Activated T-helper 17 cell treated with anti-CD3 and anti-CD28 coated beads, Interleukin-2, amount 50 U/mL, for 72 hours (primary cell): ENCODE measurements at places on chromosomes 13 and 19. TPM values are rescaled to one million over a fixed set of nuclear protein-coding genes. Genes with fewer than 3 reads are reported as not detected.

- peak; percentile 43 for ATAC-seq
These were observed 2.8 kb downstream of the PALM3 start for GRCh38 chr19:14059093-14059480.

DNA sequence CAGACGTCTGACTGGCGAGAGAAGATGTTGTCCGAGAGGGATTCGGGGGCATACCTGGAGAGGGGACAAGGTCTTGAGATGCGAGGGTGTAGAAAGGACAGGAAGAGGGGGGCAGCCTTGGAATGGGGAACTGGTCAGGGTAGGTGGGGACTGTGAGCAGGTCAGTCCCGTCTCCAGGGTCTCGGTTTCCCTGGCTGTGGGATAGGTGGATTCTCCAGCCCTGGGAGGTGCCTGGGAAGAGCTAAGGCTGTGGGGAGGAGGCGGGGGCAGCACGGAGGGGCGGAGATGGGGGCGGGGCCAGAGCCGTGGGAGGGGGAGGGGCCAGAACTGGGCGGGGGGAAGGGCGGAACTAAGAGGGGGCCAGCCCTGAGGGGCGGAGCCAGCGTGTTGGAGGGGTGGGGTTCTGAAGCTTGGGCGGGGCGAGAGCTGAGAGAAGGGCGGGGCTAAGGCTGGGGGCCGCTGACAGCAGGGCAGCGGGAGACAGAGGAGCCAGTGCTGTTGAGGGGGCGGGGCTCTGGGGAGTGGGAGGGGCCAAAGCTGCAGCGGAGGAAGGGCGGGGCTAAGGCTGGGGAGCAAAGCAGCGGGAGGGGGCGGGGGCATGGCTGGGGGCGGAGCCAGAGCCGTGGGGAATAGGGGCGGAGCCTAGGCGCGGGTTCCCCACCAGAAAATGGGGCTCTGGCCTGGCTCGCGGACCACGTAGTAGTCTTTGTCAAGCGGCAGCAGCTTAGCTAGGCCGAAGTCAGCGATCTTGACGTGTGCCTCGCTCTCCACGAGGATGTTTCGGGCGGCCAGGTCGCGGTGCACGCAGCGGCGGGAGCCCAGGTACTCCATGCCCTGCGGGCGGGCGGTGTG lies 9.5 kb upstream of the INSL3 start:
- ATAC-seq = peak; percentile 71

GRCh38 chr13:45582408-45583076 lies 33.0 kb downstream of the ERICH6B start:
- no peak for ATAC-seq

GRCh38 chr13:36848199-36848982 lies 29.4 kb downstream of the RFXAP start:
- ATAC-seq = peak; percentile 67

GRCh38 chr19:6718111-6718740 lies 2.2 kb downstream of the C3 start:
- ATAC-seq = no peak

DNA sequence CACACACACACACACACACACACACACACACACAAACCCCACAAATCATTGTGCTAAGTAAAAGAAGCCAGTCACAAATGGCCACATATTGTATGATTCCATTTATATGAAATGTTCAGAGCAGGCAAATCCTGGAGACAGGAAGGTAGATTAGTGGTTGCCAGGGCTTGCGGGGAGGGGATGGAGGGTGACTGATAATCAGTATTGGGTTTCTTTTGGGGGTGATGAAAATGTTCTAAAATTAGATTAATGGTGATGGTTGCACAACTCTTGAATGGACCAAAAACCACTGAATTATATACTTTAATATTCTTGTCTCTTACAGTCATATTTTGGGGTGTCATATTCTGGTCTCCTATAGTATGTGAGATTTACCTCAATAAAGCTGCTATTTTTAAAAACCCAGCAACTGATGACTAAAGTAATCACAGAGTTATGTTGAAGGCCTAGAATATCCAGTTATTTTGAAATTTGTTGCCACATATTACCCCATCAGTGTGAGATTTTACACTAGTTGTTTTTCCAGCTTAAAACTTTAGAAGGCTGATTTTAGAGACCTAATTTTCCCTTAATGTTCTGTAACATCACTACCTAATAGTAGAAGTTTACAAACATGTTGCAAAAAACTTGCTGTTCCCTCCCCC lies 20.3 kb downstream of the FLT1 start:
- ATAC-seq = no peak

DNA sequence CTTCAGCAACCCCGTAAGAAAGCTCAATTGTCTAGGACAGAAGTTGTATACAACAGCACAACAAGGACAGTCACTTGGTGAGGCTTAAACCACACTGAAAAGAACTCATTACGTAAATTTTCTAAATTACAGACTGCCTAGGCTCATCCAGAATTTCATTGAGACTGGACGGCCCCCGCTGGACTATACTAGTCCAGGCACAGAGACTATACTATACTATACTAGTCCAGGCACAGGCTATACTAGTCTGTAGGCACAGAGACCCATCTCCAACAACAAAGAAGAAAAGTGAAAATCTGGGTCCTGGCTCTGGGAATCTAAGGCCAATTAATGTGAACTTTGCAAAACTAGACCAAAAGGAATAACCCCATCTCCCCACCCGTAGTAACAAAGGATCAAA lies 700 bp downstream of the ZNF816 start:
- ATAC-seq = no peak

DNA sequence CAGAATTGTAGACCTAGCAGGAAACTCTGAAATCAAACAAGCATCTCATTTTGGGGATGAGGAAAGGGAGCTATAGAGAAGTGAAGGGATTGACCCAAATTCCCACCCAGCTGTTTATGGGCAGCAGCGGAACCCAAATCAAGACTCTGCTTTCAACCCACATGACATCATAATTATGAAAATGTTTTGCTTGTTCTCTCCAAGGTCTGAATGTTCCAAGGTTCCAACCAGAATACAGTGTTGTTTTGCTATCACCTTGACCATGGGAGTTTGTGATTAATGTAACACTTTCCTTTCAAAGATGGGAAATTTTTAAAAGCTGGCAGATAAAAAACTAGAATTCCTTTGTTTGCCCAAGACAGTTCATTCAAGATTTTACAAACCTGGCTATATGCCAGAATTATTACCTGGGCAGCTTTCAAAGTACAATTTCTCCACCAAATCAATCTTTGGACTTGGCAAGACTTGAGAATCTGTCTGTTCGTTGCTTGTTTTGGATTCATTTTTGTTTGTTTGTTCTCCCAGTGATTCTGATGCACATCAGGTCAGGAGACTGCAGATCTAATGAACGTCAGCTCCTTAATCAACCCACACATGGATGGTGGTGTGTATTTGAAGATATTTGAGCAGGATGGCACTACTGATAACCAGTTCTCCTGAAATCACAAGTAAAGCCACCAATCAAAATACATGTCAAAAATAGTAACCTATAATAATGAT lies 322.7 kb downstream of the FOXO1 start:
- ATAC-seq = no peak

- no peak for ATAC-seq
These were observed 24.7 kb downstream of the OLFM2 start for GRCh38 chr19:9911524-9912185.

- ATAC-seq = no peak
These were observed 997.6 kb upstream of the ATXN8OS start for GRCh38 chr13:69109891-69110525.

GRCh38 chr13:31267126-31267784 lies 67.5 kb downstream of the B3GLCT start:
- ATAC-seq = no peak

DNA sequence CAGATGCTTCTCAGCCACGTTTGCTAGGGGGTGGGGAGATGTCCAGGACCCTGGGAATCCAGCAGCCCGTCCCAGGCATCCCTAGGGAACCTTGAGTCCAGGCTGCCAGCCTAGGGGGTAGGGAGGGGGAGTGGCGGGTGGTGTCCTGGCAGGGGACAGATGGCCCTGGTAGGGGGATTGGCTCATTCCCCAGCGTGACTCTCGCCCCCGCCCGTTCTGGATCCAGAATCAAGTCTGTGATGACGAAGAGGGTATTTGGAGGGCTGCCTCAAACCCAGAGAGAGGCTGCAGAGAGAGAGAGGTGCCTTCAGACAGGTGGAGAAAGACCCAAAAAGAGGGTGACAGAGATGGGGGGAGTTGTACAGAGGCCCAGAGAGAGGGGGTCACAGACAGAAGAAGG lies 4.1 kb downstream of the SLC17A7 start:
- no peak for ATAC-seq

NLRP11 gene
- 0.11 TPM for total RNA-seq

FFAR1 gene
- total RNA-seq = 0.42 TPM

ZNF471 gene
- 0.91 TPM for total RNA-seq

ERCC1 gene
- total RNA-seq = 33.2 TPM

KIR3DL2 gene
- 0.85 TPM for total RNA-seq

AKAP8 gene
- total RNA-seq = 62.5 TPM

LILRA1 gene
- total RNA-seq = not detected

CTXN1 gene
- not detected for total RNA-seq

C1QTNF9B gene
- not detected for total RNA-seq

ATG4D gene
- total RNA-seq = 27.4 TPM

SIGLEC5 gene
- total RNA-seq = not detected

ZNF829 gene
- total RNA-seq = 5.3 TPM

CALR3 gene
- not detected for total RNA-seq

SUPT20H gene
- 72.8 TPM for total RNA-seq

GRIN2D gene
- 0.28 TPM for total RNA-seq

LONP1 gene
- total RNA-seq = 291 TPM

ZNF99 gene
- total RNA-seq = 0.05 TPM

URI1 gene
- total RNA-seq = 61.8 TPM
